IPS DF 19.7 (cell line): ENCODE measurements at places on chromosomes 5 and 9.

- DNase-seq: peak; percentile 23
Measured at GRCh38 chr5:53874409-53874808, 314.0 kb downstream of the NDUFS4 start.

GRCh38 chr5:160266044-160266443 is 36.7 kb downstream of the FABP6 start:
- no peak for DNase-seq

DNA sequence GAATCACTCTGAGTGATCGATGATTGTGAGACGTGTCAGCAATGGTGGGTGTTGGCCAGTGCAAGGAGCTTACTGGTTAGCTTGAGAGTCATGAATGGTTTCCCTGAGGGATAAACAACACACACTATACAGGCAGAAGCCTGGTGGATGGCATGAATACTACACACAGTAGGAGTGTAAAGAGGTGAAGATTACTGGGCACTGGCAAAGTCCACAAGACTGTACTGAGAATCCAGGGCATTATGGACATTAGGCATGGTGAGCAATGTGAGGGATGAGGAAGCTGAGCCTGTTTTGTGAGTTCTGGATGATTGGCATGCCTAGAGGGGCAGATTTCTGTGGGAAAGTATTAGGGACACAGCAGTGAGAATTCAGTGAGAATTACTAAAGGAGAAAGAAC is 71.3 kb downstream of the KDM4C start:
- DNase-seq: no peak

DNA sequence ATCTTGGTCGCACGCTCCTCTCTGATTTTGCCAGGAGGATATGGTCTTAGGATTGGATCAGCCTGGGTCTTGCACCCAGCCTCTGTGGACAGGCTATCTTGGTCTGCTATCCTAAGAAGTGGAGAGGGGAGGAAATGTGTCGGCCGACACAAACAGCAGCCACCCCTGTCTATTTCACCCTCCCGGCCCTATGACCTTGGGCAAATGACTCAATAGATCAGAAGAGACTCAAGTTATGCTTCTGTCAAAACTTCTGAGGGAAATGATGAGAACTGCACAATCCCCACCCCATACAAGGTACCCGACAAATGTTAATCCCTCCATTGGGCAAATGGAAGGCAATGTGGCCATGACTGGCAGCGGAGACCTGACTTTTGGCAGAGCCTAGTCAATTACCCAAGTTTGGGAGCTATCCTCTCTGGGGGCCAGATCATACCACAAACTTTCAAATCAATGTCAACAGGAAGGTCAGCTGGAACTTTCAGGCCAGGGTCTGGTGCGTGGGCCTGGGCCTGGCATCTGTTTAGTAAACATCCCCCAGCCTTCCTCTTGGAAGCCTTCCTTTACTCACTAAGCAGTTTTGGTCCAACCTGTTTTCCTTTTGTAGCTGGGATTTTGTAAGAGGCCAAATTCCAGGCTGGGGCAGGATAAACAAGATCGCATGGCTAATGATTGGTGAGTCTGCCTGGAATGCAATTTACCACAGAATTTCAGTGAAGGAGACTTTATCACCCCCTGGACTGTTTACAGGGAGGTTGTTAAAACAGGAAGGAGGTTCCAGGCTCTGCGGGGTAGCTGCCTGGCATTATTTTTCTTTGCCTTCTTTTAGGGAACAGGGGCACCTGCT is 64.2 kb upstream of the CPEB4 start:
- no peak for DNase-seq

GRCh38 chr5:139141446-139142204 is 56.5 kb downstream of the SIL1 start:
- DNase-seq: no peak

DNA sequence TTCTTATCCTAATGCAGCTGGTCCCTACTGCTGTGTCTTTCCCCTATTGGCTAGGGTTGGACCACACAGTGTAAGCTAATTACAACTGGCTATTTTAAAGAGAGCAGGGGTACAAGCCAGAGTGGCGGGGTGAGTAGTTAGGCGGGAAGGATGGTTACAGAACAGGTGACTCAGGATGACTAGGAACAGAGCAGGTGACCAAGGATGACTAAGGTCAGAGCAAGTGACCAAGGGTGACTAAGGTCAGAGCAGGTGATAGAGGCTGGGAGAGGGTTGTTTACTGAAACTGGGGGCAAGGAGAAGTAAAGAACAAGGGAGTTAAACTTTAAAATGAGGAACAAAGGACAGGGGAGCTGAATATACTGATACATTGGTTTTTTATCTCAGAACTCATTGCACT is 125.4 kb downstream of the PTTG1 start:
- no peak for DNase-seq

DNA sequence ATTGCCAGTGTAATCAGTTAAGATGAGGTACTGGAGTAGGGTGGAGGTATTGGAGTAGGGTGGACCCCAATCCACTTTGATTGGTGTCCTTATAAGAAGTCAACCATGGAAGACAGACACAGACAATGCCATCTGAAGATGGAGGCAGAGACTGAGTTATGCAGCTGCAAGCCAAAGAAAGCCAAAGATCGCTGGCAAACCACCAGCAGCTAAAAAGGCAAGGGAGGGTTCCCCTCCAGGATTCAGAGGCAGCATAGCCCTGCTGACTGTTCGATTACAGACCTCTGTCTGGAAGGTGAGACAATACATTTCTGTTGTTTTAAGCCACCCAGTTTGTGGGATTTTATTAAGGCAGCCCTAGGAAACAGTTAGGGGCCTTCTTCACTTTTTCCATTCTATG is 30.5 kb upstream of the CKMT2 start:
- DNase-seq: no peak

- no peak for DNase-seq
Measured at GRCh38 chr5:135030956-135031812, 2.8 kb downstream of the PITX1 start.

DNA sequence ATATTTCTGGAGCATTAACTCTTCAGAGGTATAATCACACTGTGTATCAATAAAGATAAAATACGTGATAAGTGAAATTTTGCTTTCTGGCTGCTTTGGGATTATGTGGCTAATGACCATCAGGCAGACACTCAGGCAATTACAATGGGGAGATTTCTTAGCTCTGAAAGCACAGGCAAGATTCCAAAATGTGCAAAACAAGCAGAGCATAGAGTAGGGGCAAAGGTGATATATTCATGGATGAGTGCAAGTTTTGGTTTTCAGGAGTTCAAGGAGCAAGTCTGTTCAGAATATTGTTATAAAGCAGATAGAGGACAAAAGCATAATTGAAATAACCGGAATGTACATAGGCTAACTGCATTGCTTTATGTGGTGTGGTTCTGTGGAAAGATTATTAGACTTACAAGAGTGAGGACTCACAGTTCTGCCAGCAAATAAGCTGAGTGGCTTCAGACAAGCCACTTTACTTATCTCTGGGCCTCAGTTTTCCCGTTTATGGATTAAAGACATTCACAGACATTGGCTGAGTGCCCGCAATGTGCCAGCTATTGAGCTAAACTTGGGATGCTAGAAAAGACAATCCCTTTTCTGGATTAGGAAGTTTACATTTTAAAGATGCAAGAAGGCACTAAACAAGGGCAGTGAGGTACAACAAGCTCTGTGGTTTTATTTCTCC is 945.6 kb upstream of the ARRDC3 start:
- no peak for DNase-seq

DNA sequence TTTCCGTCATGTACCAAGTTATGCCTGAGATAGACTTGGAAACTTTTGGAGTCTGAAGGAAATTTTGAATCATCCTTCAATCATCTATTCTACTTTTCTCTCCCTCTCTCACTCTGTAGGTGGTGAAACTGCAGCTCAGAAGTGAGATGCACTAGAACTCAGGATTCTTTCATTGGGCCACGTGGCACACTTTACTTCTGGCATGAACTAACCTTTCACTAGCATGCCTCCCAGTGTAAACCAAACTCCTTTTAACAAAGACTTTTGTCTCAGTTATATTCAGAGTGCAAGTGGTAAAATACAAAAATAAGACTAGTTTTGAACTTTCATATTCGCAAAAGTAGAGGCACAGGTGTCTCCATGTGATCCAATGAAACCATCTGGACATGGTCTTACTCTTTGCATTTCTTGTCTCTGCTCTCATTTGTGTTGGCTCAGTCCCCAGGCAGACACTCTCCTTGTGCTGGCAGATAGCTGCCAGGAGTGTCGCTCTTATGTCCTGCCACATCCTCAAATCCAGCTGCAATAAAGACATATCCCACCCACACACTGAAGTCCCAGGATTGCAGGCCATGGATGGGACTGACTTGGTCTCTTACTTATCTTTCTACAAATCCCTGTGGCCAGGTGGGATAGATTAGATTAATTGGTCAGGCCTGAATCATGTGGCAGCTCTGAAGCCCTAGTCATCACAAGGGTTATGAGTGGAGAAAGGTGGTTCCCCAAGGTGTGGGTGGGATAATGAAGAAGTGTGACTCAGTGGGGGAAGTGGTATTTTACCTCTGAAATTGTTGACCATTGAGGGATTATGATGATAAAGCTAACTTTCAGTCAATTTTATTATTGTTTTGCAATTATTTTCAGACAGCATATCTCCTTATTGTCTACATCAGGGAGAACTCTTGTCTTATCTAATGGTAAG is 267.5 kb downstream of the GABRB2 start:
- DNase-seq: no peak

DNA sequence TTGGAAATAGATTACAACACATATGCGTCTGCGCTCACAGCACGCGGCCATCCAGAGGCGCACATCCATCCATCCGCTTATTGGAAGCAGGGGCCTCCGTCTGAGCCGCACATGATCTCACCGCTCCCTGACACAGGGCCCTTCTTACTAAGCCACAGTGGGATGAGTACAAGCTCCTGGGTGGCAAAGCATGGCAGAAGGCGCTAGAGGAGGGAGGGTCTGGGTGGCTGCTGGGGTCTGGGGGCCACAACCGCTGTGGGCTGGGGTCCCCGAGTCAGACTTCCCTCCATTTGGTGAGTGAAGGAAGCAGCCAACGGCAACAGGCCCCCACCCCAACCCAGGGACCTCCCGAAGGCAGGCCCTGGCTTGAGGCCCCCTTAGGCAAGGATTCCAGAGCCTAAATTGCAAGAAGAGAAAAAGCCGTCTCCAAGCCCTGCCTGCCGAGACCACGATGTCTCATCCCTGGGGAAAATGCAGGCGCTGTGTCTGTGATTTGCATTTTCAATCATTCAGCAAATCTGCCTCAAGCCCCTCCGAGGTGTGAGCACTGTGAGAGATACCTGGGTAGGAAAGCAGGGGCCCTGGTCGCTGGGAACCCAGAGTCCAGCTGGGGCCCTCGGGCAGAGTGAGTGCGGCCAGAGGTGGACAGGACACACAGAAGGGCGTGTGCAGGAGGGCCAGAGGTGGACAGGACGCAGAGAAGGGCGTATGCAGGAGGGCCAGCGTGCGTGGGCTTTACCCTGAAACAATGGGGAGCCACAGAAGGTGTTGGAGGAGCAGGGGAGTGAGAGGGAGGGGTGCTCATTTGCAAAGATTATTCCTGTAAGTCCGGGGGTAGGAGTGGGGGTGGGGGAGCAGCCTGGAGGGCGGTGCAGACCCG is 135.7 kb downstream of the OLFM1 start:
- no peak for DNase-seq

DNA sequence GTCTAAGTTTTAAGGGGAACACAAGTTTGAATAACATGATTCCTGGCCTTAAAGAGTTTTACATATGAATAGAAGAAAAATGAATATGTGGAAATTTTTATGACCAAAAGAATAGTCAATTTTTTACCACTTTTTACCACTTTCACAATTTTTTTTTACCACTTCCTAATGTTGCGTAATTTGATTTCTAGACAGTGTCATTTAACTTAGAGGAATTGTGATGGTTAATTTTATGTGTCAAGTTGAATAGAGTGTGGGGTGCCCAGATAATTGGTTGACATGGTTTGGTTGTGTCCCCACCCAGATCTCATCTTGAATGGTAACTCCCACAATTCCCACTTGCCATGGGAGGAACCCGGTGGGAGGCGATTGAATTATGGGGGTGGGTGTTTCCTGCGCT is 416.6 kb downstream of the KIF4B start:
- DNase-seq: no peak

GRCh38 chr9:99722877-99723276 is 98.8 kb upstream of the NR4A3 start:
- no peak for DNase-seq

GRCh38 chr5:64318175-64318574 is 152.5 kb downstream of the RNF180 start:
- no peak for DNase-seq

DNA sequence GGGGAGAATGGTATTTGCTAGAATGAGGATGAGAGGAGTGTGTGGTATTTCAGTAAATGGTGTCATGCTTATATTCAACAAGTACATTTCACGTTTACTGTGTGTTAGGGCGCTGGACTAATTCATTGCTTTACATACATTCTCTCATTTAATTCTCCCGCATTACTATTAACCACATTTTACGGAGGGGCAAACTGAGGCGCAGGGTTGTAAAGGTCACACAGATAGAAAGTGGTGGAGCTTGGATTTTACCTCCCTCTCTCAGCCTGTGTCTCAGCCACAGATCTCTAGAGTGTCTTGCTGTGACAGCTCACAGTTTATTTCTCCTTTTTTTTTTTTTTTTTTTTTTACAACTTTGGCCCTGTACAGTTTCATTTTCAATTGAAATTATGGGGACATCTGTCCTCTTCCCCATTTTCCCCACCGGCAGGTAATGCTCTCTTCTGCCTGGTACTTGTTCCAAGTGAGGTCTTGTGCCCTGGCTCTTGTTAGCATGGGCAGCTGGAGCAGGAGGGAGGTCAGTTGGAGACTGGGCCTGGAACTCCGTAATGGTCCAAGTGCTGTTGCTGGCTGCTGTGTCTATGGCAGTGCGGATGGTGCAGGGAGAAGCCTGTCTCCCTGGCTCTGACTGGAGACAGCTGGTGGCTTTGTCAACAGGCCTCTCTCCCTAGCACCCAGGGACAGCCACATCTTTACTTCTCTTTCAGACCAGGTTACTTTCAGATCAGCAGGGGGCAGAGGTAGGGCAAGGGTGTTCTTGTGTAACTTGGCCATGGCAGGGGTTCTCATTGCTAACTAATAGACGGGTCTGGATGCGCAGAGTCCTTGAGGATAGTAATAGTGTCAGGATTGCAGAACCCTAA is 20.5 kb upstream of the NDST1 start:
- no peak for DNase-seq

DNA sequence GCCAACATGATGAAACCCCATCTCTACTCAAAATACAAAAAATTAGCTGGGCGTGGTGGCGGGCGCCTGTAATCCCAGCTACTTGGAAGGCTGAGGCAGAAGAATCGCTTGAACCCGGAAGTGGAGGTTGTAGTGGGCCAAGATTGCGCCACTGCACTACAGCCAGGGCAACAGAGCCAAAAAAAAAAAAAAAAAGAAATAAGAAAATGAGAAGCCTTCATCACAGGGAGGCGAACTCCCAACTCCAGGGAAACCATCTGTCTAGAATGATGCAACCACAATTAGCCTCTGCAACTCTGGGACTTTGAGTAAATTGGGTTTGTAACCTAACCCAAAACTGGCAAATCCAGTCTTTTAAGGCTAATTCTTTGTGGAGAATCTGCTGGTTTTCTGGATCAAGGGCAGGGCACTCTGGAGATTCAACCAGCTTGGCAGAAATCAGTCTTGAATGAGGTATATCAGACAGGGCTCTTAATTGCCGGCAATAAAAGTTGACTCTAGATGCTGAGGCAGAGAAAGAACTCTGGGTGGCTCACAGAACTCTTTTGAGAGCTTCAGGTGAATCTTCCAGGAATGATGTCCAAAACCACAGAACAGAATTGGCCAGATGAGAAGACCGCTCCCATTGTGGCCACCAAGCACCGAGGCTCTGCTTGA is 9.9 kb downstream of the S100Z start:
- no peak for DNase-seq
